GM03348 (cell line): ENCODE measurements at places on chromosomes 1 and 21.
A peak's percentile ranks its signal among the peaks of the same experiment; 100 is the strongest.

DNA sequence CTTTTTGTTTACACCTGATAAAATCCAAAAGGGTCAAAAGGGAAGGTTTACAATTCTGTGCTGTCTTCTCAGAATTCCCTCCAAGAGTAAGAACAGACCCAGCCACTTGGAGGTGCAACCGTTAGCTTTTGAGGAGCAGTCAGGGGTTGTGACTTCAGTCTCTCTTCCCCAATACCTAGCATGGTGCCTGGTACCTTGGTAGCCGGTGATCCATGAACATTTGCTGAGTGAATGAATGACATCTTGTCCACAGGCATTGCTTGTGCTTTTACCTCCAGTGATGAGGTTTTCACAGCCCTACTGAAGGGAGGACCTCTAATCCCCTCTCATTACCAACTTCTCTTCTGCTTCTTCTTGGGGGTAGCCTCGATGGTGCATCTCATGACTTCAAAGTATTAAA lies 11.7 kb downstream of the GFI1 start:
- no peak for DNase-seq

DNA sequence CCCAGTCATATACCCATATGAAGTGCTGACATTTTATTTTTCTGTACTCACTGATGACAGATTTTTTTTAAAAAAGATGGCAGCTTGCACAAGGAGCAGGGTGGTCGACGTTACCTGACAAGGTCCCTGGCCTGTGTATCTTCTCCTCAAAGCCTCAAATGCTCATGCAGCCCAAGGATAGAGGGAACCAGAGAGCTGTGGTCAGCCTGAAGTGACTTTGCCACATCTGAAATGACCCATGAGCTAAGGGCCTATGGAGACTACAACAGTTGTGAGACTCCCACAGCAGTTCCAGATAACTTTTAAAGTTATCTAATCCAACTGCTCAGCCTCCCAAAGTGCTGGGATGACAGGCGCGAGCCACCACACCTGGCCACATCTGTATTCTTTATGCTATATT lies 131.1 kb downstream of the GLUL start:
- no peak for DNase-seq

GRCh38 chr1:46043458-46044017 lies 88.9 kb downstream of the PIK3R3 start:
- DNase-seq, result no peak

DNA sequence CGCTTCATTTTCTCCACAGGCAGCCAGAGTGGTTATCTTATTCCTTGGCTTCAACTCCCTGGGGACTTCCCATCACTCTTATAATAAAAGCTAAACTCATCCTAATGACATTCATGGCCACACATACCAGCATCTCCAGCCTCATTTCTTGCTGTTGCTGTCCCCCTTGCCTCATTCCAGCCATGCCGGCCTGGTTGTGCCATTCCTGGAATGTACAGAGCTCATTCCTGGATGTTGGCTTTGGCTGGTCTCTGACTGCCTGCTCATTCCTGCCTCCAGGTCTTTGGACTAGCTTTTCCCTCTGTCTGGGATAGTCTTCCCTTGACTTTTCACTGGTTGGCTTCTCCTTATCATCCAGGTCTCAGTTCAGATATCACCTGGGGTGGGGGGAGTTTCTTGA lies 2.4 kb upstream of the PEF1 start:
- peak; percentile 68 for DNase-seq

DNA sequence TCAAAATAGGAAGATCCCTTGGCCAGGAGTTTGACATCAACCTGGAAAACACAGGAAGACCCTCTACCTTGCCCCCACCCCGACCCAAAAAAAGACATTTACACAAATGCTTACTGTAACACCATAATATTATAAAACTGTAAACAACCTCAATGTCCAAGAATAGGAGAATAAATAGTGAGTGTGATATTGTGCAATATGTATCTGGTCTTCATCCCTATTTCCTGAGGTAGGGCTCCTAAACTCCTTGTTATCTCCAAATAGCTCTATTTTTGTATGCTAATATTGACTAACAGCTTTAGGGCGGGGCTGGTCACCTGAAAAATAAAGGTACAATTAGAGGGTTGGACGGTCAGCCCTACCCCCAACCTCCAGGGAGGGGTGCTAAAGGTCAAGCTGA lies 23.5 kb downstream of the RSBN1 start:
- no peak for DNase-seq

GRCh38 chr1:19815801-19816736 lies 986 bp upstream of the RNF186 start:
- no peak for DNase-seq

DNA sequence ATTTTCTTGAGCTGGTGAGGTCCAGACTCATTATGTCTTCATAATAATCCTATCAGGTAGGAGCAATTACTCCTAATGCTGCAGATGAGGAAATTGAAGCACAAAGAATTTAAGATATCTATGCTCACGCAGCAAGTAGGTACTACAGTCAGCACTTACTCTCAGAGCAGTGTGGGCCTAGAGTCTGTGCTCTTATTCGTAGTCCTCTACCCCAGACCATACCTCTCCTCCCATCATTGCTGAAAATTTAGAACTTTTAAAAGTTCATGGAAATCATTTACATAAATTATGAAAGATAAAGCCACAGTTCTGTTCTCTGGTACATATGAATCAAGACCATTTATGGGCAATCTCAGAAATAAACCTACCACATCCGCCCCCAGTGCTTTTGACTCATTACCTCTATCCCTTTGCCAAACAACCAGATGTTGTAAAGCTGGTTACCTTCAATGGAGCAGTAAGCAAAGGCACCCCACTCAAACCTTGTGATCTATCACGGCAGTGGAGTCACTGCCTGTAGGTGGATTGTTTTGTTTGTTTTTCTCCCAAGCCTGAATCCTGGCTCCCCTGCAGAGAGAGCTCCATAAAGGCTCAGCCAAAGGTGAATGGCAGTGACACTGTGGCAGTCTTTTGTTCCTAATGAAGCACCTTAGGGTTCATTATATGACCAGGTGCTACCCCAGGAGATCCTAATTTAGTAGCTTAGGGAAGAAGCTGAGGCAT lies 20.9 kb upstream of the MAN1A2 start:
- no peak for DNase-seq

- DNase-seq, result no peak
Observed at GRCh38 chr1:203464743-203465142, 10.9 kb upstream of the PRELP start.

DNA sequence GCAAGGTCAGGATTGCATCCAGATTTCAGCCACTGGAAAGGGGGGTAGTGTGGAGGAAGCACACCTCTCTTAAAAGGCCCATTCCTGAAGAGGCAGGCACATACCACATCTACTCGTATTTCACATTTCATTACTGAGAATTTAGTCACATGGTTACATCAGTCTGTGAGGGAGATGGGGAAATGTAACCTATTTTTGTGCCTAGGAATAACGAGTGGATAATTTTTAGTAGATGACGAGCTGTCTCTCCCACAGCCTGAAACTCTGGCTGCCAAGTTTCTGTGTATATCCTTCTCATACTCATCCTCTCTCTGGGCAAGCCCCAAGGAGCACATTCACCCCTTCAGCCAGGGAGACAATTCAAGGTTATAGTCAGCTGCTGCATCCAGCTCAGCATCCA lies 10.3 kb upstream of the C21orf91 start:
- DNase-seq, result peak; percentile 40

DNA sequence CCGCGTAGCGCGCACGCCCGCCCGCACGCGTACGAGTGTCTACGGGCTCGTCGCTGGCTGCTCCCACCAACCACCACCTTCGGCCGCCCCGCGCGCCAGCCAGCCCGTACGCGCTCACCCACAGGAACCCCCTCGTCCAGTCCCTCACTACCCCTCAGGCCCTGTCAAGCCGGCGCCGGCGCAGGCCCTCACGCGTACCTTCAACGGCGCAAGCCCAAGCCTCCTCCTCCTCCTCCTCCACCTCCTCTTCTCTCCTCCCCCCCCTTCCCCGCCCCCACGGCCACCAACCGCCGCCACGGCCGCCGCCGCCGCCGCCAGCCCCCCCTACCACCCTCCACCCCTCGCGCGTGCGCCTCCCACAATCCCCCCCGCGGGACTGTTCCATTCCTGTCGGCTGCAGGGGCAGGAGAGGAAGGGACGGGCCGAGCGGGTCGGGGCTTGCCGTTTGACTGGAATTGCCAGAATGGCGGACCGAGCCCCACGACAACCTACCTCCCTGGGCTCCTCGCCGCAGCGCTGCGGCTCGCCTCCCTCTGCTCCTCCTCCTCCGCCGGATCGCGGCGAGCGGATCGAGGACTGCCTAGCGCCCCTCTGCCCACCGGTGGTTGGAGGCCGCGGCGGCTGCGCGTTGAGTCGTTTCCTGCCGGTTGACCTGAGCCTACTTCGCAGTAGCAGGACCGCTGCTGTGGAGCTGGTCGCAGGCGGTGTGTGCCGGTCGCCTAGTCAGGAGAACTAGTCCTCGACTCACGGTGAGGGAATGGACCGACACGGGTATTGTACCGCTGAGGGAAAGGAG lies at the start of gene ASH1L:
Gene ASH1L, minus strand, starts transcription at position 223 of the 796 bp plus-strand sequence. CDS start 41,284 bp downstream, outside the sequence.
- DNase-seq, result peak; percentile 100

- DNase-seq, result no peak
Observed at GRCh38 chr1:203592156-203592555, 34.5 kb upstream of the ATP2B4 start.

DNA sequence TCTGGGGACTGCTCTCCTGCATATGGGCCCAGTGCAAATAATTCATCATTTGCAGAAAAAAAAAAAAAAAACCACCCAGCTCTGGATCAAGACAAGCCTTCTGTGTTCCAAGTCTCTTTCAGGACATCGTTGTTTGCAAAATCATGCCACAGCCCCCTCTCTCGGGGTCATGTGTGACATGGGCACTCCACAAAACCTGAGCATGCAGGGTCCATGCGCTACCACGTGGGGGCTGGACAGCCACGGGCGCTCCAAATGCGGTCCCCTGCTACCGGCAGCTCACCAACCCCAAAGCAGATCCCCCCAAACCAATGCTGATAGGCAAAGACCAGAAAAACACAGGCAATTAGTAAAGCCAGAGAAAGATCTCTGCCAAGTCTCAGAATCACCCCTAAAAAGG lies 17.6 kb downstream of the NPHP4 start:
- DNase-seq, result no peak

DNA sequence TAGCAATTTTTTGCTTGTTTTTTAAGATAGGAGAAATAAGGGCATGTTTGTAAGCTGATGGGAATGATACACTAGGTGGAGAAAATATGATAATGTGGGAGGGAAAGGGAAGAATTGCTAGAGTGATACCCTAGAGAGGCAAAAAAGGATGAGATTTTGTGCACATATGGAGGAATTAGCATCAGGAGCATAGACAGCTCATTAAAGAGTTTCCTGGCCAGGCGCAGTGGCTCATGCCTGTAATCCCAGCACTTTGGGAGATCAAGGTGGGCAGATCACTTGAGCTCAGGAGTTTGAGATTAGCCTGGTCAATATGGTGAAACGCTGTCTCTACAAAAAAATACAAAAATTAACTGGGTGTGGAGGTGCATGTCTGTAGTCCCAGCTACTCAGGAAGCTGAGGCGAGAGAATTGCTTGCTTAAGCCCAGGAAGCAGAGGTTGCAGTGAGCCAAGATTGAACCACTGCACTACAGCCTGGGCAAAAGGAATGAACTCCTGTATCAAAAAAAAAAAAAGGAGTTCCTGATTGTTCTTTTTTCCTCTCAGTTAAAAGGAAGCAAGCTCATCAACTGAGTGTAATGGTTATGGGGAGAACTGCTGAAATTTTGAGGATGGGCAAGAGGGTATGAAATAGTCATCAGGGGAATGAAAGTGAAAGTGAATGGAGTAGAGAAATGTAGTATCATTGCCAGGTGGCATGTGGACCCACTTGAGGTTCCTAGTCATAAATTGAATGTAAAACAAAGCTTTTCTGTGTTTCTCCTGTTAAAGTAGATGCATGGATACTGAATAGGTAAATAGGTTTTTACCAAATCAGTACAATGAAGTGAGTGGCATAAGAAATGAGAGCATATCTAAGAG lies 35.5 kb downstream of the SH3GLB1 start:
- no peak for DNase-seq

GRCh38 chr1:109248444-109248796 lies 919 bp upstream of the CELSR2 start:
- DNase-seq, result no peak

DNA sequence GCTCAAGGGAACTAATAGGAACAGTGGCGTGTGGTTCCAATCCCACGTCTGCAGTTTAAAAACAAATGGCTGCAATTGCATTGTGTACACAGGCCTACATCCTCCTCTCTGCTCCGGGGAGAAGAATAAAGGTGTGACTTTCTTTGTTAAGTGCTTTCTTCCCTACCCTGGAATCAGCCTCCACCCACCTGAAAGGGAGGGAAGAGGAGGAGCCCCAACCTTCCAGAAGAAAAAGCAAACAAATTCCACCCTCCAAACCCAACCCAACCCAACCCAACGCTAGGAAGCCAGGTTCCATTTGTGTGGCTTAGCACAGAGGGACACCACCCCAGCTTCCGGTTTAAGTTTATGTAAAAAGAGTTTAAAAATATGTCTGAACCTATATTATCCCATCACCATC lies 11.8 kb upstream of the BACE2 start:
- no peak for DNase-seq

DNA sequence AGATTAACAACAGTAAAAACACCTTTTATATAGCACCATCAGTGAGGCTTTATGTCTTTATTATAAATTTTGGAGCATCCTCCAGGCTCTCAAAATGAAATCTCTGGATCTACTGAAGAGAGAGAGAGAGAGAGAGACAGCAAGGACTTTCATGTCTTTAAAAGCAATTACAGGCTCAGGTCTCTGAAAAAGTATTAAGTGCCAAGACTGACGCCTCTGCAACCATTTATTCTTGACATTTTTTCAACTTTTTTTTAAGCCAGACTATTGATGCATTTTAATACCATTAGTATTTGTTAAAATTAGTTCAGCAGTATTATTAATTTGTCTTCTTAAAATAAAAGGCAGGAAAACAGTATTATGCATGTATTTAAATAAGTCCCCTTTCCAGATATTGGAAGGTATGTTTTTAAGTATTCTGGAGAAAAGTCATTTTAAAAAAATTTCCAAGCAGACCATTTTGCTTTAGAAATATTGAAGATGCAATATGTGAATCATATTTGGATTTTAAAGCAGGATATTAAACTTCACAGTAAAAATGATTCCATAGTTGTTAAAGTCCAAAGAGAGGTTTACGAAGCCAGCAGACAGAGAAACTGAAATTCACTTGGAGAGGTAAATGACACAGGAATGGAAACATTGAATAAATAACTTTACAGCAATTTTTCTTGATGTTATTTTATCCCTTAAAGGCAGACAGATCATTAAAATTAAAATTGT lies 35.4 kb upstream of the APOBEC4 start:
- DNase-seq, result no peak

GRCh38 chr1:23597635-23598388 lies 38.5 kb upstream of the ID3 start:
- no peak for DNase-seq

GRCh38 chr1:154442006-154442740 lies 37.0 kb downstream of the IL6R start:
- peak; percentile 65 for DNase-seq

- DNase-seq, result no peak
Observed at GRCh38 chr1:216032284-216032683, 391.0 kb downstream of the USH2A start.

- DNase-seq, result peak; percentile 20
Observed at GRCh38 chr1:182674346-182675246, 9.8 kb downstream of the RGS8 start.

- DNase-seq, result no peak
Observed at GRCh38 chr1:38327559-38327973, 281.0 kb upstream of the POU3F1 start.
